ENCODE measurements at places on chromosomes 1 and 21. TPM values are rescaled to one million over a fixed set of nuclear protein-coding genes. Genes with fewer than 3 reads are reported as not detected.

Gene PGBD5
- 0.99 TPM for total RNA-seq

Gene S100B
- total RNA-seq, result 6.1 TPM

Gene CD1E
- total RNA-seq, result not detected

Gene FGR
- 12.1 TPM for total RNA-seq

Gene LCK
- total RNA-seq, result 4.6 TPM

Gene LCE1A
- not detected for total RNA-seq

Gene FYB2
- not detected for total RNA-seq

Gene LCE1D
- total RNA-seq, result not detected

Gene OR2T33
- total RNA-seq, result not detected

Gene LRRC7
- 1.3 TPM for total RNA-seq

Gene AADACL3
- total RNA-seq, result not detected

DNA sequence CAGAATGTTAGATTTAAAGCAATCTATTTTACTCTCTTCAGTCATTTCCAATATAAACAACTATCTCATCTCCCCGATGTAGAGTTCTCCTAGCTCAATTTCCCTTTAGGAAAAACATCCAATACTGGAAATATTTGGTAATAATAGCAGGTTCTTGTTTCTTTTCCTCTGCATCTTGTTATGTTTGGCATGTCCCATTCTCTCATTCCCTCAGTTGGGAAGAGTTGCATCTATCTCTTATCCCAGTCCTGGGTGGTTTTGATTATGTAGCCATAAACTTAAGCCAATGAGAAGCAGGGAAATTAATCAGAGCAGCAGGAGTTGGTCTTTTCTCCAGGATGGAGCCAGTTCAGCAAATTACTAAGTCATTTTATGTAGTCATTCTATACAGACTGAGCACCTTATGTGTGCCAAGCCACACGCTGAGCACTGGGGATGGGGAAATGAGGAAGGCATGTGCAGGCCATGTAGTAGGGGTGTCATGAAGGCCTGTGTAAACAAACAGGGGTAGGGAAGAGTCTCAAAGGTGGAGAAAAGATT lies 418.2 kb upstream of the NFIA start:
- no peaks in the 10 kb centered on the region for H3K36me3 ChIP-seq
- H3K4me3 ChIP-seq, result no peak overlapping the region
- no peaks in the 10 kb centered on the region for H3K4me1 ChIP-seq
- H3K27me3 ChIP-seq, result no peaks in the 10 kb centered on the region

GRCh38 chr21:45327441-45328197 lies 39.9 kb upstream of the POFUT2 start:
- H3K27me3 ChIP-seq, result no peaks in the 10 kb centered on the region
- H3K27ac ChIP-seq, result no peak overlapping the region
- DNase-seq, result no peak

GRCh38 chr1:247111259-247111699 lies 7.1 kb upstream of the ZNF669 start:
- H3K4me1 ChIP-seq, result no peaks in the 10 kb centered on the region
- no peaks in the 10 kb centered on the region for H3K27me3 ChIP-seq
- H3K36me3 ChIP-seq, result no peaks in the 10 kb centered on the region
- H3K27ac ChIP-seq, result peak overlapping the region; percentile 35
- H3K4me3 ChIP-seq, result peak overlapping the region; percentile 62

GRCh38 chr1:204872262-204872881 lies 1.7 kb downstream of the NFASC start:
- no peaks in the 10 kb centered on the region for H3K27me3 ChIP-seq
- DNase-seq, result no peak
- H3K4me3 ChIP-seq, result no peak overlapping the region
- no peaks in the 10 kb centered on the region for H3K36me3 ChIP-seq
- no peak overlapping the region for H3K27ac ChIP-seq

DNA sequence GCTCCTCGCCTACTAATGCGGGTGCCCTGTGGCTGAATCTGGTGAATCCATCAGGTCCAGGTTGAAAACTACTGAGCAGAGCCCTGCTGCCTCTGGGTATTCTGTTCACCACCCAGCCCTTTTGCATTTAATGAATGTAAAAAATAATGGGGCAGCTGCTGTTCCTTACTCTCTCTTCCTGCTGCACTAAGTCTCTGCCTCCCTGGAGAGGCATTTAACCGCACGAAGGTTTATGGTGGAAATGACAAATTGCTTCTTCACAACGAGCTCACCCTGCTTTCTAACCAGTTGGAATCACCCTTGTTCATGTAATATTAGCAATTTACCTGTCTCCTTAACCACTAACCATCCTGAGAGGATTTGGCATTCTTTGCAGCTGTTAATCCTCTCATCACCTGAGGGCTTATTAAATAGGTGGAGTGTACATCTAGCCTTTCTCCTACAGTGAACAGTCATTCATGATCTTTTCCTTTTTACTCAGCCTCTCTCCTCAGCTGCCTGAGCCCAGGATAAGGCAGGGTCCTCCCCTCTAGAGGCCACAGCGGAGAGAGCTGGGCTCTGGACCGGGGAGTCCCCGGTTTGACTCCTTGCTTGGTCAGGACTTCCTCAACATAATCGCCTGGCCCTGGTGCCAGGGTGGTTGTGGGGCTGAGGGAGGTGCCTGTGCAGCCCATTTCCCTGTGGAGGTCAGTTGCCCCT lies 97.6 kb downstream of the NOS1AP start:
- H3K4me3 ChIP-seq, result no peak overlapping the region
- no peak for DNase-seq
- H3K27me3 ChIP-seq, result no peaks in the 10 kb centered on the region
- no peaks in the 10 kb centered on the region for H3K36me3 ChIP-seq

- H3K27ac ChIP-seq, result no peak overlapping the region
- no peak overlapping the region for H3K4me3 ChIP-seq
- H3K27me3 ChIP-seq, result no peaks in the 10 kb centered on the region
- no peak for DNase-seq
- peaks cover 8% of the 10 kb centered on the region for H3K36me3 ChIP-seq
These were observed 15.3 kb upstream of the SYT2 start for GRCh38 chr1:202725526-202725925.

- H3K36me3 ChIP-seq, result no peaks in the 10 kb centered on the region
- no peaks in the 10 kb centered on the region for H3K27me3 ChIP-seq
- H3K27ac ChIP-seq, result no peak overlapping the region
- DNase-seq, result no peak
- H3K4me3 ChIP-seq, result no peak overlapping the region
These were observed 12.5 kb upstream of the WNT2B start for GRCh38 chr1:112496290-112496689.

- no peaks in the 10 kb centered on the region for H3K36me3 ChIP-seq
- no peaks in the 10 kb centered on the region for H3K27me3 ChIP-seq
- DNase-seq, result no peak
- no peak overlapping the region for H3K4me3 ChIP-seq
- peak overlapping the region; percentile 61 for H3K27ac ChIP-seq
- H3K4me1 ChIP-seq, result peaks cover 5% of the 10 kb centered on the region
These were observed 4.6 kb upstream of the ENAH start for GRCh38 chr1:225657462-225657989.

GRCh38 chr21:38881131-38881530 lies 75.4 kb downstream of the ETS2 start:
- H3K36me3 ChIP-seq, result no peaks in the 10 kb centered on the region
- DNase-seq, result no peak
- H3K27me3 ChIP-seq, result no peaks in the 10 kb centered on the region
- no peak overlapping the region for H3K4me3 ChIP-seq

- no peak for DNase-seq
- no peak overlapping the region for H3K27ac ChIP-seq
- H3K4me1 ChIP-seq, result no peaks in the 10 kb centered on the region
These were observed 3.1 kb downstream of the KCNA2 start for GRCh38 chr1:110603058-110603457.

GRCh38 chr21:43987509-43987908 lies 24.6 kb upstream of the TRAPPC10 start:
- no peak overlapping the region for H3K4me3 ChIP-seq
- no peaks in the 10 kb centered on the region for H3K36me3 ChIP-seq
- no peak overlapping the region for H3K27ac ChIP-seq
- H3K27me3 ChIP-seq, result no peaks in the 10 kb centered on the region
- DNase-seq, result no peak

DNA sequence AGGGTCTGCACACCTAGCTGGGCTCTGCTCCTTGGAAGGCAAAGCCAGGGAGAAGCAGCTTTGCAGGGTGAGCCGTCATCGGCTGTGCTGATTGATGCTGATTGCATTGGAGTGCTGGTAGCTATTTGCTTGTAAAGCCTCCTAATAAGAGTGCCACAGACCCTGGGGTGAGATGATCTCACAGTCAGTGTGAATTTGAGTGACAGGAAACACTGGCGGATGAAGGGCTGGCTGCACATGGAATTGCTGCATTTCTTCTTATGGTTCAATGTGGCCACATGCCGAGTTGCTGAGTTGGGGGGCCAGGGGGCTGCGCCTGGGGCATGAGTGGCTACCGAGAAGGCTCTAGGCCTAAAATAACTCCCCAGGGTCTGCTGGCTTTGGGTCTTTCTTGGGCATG lies 138.2 kb upstream of the CACNA1E start:
- DNase-seq, result no peak
- H3K4me1 ChIP-seq, result no peaks in the 10 kb centered on the region
- no peaks in the 10 kb centered on the region for H3K36me3 ChIP-seq
- no peak overlapping the region for H3K4me3 ChIP-seq
- H3K27me3 ChIP-seq, result no peaks in the 10 kb centered on the region

- H3K4me3 ChIP-seq, result no peak overlapping the region
- H3K4me1 ChIP-seq, result no peaks in the 10 kb centered on the region
- no peaks in the 10 kb centered on the region for H3K36me3 ChIP-seq
- no peak overlapping the region for H3K27ac ChIP-seq
These were observed 6.6 kb upstream of the SLC35A3 start for GRCh38 chr1:99963041-99963795.

DNA sequence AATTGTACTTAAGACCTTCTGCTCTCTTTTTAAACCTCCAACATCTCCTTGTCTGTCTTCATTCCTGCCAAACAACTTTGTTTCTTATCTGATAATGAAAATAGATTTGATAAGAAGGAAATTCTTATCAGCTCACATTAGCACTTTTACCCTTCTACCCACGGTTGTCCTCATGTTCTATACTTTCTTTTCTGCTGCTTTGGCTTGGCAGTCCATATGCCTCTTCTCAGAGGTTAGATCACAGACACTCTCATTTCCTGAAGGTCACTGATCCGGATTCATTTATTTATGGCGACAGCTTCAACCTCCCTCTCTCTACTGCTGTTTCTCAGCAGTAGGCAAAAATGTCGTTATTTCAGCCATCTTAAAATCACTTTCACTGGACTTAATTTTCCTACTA lies 2015.8 kb downstream of the NCAM2 start:
- no peak for DNase-seq
- H3K4me1 ChIP-seq, result no peaks in the 10 kb centered on the region
- H3K36me3 ChIP-seq, result no peaks in the 10 kb centered on the region
- H3K4me3 ChIP-seq, result no peak overlapping the region

- no peaks in the 10 kb centered on the region for H3K27me3 ChIP-seq
- no peak for DNase-seq
- H3K4me1 ChIP-seq, result peaks cover 8% of the 10 kb centered on the region
- no peak overlapping the region for H3K4me3 ChIP-seq
- no peaks in the 10 kb centered on the region for H3K36me3 ChIP-seq
These were observed 12.7 kb downstream of the TPM3 start for GRCh38 chr1:154178911-154179811.

- no peaks in the 10 kb centered on the region for H3K4me1 ChIP-seq
- H3K36me3 ChIP-seq, result no peaks in the 10 kb centered on the region
- no peak overlapping the region for H3K27ac ChIP-seq
- no peak overlapping the region for H3K4me3 ChIP-seq
These were observed 96.2 kb upstream of the CYYR1 start for GRCh38 chr21:26669215-26669764.

DNA sequence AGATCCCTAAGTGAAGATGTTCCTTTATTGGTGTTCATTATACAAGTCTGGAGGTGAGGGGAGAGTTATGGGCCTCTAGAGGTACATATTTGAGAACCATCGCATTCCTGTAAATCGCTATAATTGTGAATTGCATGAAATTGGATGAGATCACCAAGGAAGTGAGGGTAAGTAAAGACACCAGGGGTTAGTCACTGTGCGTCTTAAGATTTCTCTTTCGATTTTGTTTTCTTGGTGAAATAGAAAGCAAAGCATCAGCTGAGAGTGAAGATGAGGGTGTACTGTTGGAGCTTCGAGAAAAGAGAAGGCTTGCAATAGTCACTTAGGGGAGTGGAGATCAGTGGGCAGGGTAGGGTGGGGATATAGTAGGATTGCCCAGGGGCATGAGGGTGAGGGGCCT lies 82.1 kb downstream of the RAVER2 start:
- H3K36me3 ChIP-seq, result peaks cover 2% of the 10 kb centered on the region
- no peak for DNase-seq
- H3K4me3 ChIP-seq, result no peak overlapping the region
- H3K27ac ChIP-seq, result no peak overlapping the region
- no peaks in the 10 kb centered on the region for H3K27me3 ChIP-seq

DNA sequence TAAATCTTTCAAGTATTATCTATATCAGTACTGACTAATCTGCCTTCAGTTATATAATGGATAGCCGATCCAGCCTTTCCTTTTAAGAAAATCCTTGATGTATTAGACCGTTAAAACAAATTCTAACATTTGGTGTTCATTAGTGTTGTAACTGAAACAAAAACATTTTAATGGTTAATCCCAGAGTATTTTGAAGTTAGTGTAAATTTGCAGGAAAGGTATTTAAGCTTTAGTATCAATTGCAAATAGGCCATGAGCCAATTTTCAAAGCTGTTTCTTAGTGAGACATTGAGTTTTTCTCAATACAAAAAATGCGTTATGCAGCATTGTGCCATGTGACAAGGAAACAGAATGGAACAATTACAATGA lies 29.6 kb downstream of the DISP1 start:
- no peak for DNase-seq
- no peaks in the 10 kb centered on the region for H3K4me1 ChIP-seq
- H3K27ac ChIP-seq, result no peak overlapping the region
- H3K4me3 ChIP-seq, result no peak overlapping the region
- H3K27me3 ChIP-seq, result no peaks in the 10 kb centered on the region

- no peak overlapping the region for H3K4me3 ChIP-seq
- no peaks in the 10 kb centered on the region for H3K4me1 ChIP-seq
- no peaks in the 10 kb centered on the region for H3K27me3 ChIP-seq
- H3K27ac ChIP-seq, result no peak overlapping the region
- no peaks in the 10 kb centered on the region for H3K36me3 ChIP-seq
- no peak for DNase-seq
These were observed 51.2 kb downstream of the EPHB2 start for GRCh38 chr1:22761821-22762220.
